Daoy (cell line): ENCODE measurements at places on chromosomes 2 and 18. TPM values are rescaled to one million over a fixed set of nuclear protein-coding genes. Genes with fewer than 3 reads are reported as not detected.

GRCh38 chr2:216165711-216166110 lies 56.6 kb downstream of the XRCC5 start:
- no peak for DNase-seq

Gene NUP35
- 43.3 and 49.0 TPM in 2 replicates for total RNA-seq

- no peak for DNase-seq
These were observed 160.0 kb downstream of the PHLPP1 start for GRCh38 chr18:62875323-62875722.

GRCh38 chr2:237490009-237490711 lies 3.1 kb downstream of the MLPH start:
- no peak for DNase-seq

Gene UGT1A10
- 8.2 and 13.4 TPM in 2 replicates for total RNA-seq

GRCh38 chr2:133352719-133353118 lies 215.5 kb downstream of the NCKAP5 start:
- DNase-seq = no peak

GRCh38 chr2:160836755-160837154 lies 323.5 kb upstream of the TANK start:
- peak; percentile 82 for DNase-seq

GRCh38 chr2:54546518-54546917 lies 90.4 kb downstream of the SPTBN1 start:
- DNase-seq = no peak

Gene TFPI
- 43.8 and 54.8 TPM in 2 replicates for total RNA-seq

Gene WBP1
- total RNA-seq = 30.9 and 37.0 TPM in 2 replicates

- no peak for DNase-seq
These were observed 59.4 kb upstream of the MSTN start for GRCh38 chr2:190121971-190122370.

- no peak for DNase-seq
These were observed 85.8 kb downstream of the POLE4 start for GRCh38 chr2:75044291-75044690.

DNA sequence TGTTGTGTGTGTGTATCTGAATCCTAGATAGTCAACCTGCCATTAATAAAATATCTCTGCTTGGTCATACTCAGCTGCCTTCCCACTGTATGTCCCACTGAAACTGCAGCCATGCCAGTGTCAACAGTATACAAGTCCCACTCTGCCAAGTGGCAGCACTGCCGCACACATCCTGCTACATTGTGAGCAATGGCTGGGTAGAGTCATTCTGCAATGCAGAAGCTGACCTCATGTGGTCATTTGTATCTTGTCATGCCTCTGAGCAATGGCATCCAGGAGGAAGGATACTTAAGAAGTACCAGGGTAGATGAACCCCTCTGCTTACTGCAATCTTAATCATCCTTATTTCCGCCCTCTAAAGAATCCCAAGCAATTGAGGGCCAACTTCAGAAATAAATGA lies 302.2 kb upstream of the DDX18 start:
- DNase-seq = no peak

DNA sequence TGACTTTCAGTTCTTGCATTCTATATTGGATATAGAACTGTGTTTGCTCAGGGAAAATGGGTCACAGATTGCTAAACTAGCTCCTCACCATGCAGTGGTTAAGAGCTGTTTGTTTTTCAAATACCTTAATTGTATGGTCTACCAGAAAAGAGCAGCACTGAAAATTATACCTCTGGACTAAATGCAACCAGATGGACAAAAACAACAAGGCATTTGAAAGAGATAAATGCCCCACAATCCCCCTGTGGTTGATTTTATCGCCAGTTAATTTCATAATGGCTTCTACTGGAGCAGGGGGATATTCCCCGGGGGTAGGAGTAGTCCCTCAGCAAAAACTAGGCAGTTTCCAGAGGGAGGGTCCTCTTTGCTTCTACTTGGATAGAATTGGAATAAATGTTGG lies 267.9 kb upstream of the TNP1 start:
- DNase-seq = peak; percentile 8

Gene ALKAL2
- total RNA-seq = 1.8 and 2.6 TPM in 2 replicates

DNA sequence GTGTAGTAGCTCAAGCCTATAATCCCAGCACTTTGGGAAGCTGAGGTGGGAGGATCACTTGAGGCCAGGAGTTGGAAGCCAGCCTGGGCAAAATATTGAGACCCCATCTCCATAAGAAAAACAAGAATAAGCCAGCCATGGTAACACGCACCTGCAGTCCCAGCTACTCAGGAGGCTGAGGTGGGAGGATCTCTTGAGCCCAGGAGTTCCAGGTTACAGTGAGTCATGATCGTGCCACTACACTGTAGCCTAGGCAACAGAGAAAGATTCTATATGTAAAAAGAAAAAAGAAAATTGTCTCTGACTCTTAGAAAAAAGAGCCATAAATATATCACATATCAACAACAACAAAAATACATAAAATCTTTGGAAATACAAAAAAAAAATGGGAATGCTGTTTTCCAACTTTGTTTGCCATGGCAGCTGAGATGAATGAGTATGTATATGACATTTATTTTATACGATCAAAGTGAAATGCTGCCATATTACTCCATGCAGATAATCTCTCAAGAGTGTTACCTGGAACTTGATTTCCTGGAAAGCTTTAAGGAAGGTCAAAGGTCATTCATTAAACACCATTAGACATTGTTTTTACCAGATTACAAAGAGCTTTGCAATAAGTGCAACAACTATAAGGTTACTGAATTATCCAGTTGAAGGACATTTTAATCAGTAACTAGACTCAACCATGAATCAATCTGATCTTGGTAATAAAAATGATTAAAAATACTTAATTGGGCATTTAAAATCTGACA lies 19.7 kb upstream of the DAPL1 start:
- DNase-seq = no peak

DNA sequence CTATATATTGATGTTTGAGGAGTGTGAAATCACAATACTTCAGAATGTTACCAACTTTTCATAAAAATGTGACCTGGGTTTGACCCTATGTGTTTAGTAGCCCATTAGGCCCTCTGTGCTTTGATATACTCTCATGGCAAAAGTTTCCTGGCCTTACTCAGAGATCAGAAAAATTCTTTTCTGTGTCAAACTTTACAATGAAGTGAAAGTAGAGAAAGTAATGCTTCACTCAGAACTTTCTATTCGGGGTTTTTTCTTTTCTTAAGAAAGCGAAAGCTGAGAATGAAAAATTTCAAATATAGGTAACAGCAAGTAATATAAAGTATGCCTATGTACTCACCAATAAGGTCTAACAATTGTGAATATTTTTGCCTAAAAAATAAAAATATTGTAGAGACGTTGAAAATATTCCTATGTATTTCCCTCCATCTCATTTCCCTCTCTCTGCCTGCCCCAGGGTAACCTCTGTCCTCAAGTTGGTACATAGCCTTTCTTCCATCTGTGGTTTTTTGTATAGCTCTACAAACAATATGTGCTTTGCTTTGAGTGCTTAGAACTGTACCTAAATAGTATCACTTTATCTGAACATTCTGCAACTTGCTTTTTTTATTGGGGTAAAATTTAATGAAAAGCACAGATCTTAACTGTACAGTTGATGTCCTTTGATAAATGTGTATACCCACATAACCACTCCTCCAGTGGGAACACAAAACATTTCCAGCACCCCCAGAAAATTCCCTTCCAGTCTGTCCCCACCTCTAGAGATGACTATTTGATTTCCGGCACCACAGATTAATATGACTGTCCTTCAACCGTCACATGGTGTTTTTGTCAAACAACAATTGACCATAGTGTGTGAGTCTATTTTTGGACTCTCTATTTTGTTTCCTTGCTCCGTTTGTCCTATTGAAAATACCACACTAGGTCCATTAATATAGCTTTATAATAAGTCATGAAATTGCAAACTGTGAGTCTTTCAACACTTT lies 10.3 kb upstream of the ACKR3 start:
- DNase-seq = no peak

Gene MALL
- total RNA-seq = 0.34 TPM in 1 of 2 replicates, not detected in the other

Gene ANKZF1
- 25.2 and 25.8 TPM in 2 replicates for total RNA-seq

GRCh38 chr18:2535419-2535910 lies 35.8 kb downstream of the METTL4 start:
- DNase-seq = no peak

DNA sequence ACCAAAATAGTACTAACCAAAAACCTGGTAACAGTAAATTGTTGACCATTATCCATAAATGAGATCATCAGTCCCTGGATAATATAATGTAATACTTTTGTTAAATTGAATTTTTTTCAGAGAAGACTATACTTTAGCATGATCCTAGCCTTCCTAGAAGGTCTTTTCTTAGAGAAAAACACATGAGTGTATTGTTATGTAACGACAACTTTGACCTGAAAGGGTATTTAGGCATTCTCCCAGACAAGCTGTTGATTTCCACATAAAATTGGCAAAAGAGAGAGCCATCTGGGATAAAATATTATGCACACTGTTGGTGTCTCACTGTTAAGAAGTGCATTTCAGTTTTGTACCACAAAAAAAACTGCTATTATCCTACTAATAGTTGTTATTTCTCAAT lies 120.0 kb upstream of the MAPRE2 start:
- DNase-seq = no peak
